ENCODE measurements at places on chromosomes 1 and 21.

GRCh38 chr1:40898431-40898901 lies 36.3 kb upstream of the CITED4 start:
- no peak for DNase-seq

DNA sequence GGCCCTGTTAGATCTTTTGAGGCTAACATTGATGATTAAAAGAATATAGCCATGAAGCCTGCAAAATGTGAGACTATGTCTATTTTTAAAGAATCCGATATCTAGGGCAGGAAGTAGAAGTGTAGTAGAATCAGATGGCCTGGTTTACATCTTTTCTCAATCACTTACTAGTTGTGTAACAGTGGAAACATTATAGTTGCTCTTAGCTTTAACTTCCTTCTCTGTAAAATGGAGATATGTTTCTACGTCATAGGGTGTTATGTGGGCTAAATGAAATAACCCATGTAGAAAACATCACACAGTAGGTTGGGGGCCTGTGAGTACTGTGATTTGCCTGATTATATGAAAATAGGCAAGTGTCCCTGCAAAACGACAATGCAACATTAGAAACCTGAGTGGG lies 4.4 kb upstream of the IGFN1 start:
- no peak for DNase-seq

GRCh38 chr1:33131191-33131590 lies 50.2 kb downstream of the AZIN2 start:
- DNase-seq, result no peak

DNA sequence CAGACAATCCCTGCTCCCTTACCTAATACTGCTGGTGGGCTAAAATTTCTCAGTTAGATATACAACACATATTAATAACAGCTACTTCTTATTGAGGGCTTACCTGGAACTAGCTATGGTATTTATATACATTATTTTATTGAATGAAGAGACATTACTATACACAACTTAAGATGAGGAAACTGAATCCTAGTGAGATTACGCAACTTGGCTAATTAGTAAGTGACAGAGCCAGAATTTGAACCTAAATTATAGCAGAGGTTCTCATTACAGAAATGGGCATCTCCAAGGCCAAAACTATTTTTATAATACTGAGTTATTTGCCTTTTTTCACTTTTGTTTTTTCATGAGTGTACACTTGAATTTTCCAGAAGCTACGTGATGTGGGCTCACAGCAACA lies 44.5 kb upstream of the SMYD2 start:
- no peak for DNase-seq

GRCh38 chr1:56359056-56359455 lies 220.3 kb downstream of the PLPP3 start:
- DNase-seq, result no peak

DNA sequence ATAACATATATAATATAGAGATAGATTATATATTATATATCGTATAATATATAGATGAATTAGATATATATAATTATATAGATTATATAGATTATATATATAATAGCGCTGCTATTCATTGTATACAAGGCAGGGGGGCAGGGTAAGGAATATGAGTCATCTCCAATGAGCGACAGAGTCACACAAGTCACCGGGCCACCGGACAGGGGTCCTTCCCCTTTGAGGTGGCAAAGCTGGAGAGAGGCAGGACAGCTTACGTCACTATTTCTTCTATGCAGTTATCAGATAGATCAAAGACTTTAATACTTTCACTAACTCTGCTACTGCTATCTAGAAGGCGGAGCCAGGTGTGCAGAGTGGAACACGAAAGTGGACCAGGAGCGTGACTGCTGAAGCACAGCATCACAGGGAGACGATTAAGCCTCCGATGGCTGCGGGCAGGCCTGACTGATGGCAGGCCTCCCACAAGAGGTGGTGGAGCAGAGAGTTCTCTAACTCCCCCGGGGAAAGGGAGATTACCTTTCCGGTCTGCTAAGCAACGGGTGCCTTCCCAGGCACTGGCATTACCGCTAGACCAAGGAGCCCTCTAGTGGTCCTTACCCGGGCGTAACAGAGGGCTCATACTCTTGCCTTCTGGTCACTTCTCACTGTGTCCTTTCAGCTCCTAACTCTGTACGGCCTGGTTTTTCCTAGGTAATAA lies 2154.7 kb downstream of the MRPL39 start:
- no peak for DNase-seq

DNA sequence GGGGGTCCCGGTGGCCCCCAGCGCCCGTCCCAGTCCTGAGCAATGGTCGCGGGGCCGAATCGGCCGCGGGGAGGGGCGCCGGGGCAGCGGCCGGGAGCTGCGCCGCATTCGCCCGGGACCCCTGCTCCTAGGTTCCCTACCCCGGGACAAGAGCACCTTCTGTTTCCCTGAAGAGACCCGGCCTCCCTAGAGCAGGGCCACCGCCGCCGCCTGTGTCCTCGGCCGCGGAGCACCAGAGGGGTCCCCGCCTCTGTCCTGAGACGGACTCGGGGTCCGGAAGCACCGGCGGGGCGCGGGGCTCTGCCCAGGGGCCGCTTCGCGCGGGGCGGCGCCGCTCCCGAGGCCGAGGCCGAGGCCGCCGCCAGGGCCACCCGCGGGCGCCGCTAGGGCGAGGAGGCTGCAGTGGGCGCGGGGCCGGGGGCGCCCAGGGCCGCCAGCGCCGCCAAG lies 157.9 kb downstream of the CASZ1 start:
- no peak for DNase-seq

- no peak for DNase-seq
These were observed 677 bp downstream of the NCAM2 start for GRCh38 chr21:20998886-20999285.

DNA sequence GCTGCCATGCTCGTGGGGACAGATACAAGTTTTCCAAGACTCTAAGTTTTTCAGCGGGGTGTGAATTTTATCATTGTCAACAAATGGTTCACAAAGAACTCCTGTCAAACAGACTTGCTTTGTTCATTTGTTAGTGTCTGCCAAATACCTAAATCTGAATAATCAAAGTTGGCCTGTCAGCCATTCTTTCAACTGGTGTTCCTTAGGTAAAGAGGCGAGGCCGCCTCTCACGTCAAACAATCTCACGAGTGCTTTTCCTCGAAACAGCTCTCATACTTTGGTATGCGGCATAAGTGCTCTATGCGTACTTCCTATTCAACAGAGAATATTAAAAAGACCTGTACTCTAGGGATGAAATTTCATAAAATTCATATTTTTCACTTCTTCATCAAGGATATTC lies 51.4 kb upstream of the KANK4 start:
- DNase-seq, result no peak

- no peak for DNase-seq
These were observed 52.8 kb upstream of the TRABD2B start for GRCh38 chr1:48049823-48050535.

DNA sequence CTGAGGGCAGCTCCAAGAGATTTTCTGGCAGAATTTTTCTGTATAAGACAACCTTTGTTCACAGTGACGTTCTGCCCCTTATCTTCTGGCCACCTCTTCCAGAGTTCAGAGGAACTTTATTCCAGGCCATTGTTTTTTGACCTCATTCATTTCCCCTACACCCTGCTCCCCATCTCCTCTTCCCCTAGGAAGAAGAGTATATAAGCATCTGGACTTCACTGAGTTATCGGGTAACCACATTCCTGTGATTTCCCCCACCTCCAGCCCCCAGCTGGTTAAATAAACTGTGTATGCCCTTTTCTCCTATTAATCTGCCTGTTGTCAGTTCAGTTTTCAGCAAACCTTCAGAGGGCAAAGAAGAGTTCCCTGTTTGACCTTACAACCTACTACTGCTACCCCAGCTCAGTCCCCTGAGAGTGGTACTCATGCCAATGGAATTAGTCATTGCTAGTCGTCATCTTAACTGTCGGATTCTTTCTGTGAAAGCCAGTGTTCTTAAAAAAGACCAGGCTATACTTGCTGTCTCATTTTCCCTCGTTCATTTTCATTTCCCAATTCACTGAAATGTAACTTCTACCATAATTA lies 14.3 kb upstream of the ALG14 start:
- DNase-seq, result no peak

- DNase-seq, result no peak
These were observed 35.5 kb downstream of the COQ8A start for GRCh38 chr1:226975259-226976250.

DNA sequence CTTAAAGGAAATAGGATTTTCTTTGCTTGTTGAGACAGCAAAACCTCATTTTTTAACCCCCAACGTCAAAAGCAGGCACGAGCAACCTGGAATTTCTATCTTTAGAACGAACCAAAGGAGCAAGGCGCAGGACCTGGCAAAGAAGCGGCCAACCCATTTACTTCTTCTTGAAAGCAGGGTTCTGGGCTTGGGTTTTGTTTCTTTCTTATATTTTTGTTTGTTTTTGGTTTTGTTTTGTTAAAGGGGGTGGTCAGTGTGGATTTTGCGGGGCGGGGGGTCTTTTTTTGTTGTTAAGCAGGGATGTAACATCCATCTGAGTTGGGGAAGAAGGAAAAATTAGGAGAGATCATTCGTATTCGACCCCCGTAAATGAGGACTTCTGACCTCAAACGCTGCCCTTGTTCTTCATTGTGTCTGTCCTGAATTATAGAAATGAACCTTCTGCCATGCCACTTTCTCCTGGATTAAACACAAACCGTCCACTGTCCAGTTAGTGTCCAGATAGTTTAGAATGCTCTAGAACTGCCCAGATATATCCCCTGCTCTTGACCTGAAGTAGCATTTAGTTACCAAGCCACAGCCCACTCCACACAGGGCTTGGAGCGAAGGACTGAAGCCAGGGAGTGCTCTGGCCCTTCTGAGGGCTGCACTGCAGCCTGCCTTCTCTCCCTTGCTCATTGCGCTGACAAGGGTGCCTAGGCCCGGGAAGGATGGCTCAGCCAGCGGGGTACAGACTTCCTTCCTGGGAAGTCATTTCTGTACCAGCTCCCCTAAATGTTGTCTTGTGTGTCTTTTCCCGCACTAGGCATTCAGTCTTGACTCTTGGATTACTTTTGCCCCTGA lies 909 bp upstream of the APP start:
- DNase-seq, result no peak

- no peak for DNase-seq
These were observed 33.9 kb downstream of the MRAP start for GRCh38 chr21:32332463-32332951.

DNA sequence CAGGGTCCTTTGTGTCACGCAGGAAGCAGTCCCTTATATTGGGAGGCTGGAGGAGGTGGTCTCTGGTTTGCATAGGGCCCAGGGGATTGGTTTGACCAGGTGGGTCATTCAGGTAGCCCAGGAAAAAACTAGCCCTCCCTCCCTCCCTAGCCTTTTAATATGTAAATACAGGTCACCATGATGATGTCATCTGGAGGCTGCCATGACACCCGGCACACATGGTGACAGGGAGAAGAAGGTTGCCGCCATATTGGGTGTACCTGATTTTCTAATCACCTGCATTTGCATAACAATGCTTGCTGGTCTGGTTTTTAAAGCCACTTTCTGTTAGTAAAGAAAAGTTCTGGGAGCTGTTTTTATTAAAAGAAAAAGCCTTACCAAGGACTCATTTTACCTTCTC lies 791.0 kb upstream of the ADGRL4 start:
- no peak for DNase-seq

DNA sequence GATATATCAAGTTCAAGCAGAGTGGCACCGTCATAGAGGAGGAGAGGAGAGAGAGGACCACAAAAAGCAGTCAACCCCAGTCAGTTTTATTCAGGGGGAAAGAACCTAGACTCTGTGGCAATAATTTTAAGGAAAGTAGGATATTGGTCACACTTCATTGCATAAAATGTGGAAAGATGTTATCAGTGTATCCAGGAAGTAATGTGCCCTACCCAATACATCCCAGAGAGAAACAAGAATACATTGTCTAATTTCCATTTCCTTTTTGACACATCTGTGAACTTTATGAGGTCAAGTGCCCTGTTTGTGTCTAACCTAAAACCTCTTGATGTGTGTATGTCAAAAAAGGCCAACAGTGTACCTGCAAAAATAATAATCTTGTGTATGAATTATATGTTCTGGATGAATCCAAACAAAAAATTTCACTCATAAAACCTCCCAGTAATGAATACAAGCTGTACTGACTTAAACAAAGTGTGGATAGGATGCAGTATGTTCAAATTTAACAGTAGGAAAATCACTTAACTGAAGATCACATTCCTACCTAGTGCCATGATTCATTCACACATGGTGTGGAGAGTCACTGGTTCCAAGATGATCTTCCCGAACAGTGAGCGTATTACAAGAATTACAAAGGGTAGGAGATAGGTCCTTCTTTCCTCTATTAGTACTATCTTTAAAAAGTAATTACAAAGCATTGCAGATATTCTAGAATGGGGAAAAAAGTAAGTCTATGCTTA lies 712.1 kb upstream of the CXADR start:
- DNase-seq, result no peak

- DNase-seq, result no peak
These were observed 15.2 kb downstream of the SSX2IP start for GRCh38 chr1:84675106-84675505.

- DNase-seq, result no peak
These were observed 2.5 kb downstream of the LY9 start for GRCh38 chr1:160798439-160798838.

DNA sequence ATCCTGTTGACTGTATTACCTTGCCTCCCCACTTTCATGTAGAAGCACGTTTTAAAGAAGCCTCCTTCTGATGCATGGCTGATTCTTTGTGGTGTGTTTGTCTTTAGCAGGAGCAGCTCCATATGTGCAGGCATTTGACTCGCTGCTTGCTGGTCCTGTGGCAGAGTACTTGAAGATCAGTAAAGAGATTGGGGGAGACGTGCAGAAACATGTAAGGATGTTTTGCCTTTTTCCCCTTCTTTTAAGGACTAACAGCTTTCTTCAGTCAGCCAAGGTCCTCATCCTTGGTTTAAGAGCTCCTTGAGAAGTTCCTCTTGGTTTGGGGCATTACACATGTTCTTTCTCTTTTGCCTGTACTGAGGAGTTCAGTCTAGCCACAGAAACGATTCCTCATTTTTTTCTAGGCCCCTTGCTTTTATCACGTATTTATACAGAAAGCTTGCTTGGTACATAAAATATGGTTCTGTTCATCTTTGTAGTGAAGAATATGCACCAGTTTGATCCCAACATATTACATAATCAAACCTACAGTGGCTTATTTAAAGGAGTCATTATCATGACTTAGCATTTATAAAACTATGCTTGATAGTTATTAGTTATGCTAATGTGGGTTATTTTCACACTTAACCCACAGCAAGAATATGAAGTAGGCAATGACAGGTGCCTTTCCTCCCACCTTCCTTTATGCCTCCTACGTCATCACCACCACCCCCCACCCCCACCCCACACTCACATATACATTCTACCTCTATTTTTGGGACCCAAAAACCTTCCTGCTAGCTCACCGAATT lies 19.6 kb downstream of the CAP1 start:
- DNase-seq, result no peak

DNA sequence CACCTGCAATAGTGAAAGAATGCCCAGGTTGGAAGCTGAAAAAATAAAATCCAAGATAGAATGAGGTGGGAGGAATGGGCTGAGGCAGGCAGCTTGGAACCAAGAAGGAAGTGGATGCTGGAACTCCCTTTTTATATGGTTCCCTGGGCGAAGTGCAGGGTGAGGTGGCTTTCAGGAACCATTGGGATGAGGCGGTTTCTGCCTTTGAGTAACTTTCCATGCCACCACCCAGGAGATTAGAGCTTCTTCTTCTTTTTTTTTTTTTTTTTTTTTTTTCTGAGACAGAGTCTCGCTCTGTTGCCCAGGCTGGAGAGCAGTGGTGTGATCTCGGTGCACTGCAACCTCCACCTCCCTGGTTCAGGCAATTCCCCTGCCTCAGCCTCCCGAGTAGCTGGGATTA lies 17.8 kb upstream of the MRPS6 start:
- DNase-seq, result no peak
